Ecto neural progenitor cell (in vitro differentiated cells): ENCODE measurements at places on chromosomes 6 and 20.

DNA sequence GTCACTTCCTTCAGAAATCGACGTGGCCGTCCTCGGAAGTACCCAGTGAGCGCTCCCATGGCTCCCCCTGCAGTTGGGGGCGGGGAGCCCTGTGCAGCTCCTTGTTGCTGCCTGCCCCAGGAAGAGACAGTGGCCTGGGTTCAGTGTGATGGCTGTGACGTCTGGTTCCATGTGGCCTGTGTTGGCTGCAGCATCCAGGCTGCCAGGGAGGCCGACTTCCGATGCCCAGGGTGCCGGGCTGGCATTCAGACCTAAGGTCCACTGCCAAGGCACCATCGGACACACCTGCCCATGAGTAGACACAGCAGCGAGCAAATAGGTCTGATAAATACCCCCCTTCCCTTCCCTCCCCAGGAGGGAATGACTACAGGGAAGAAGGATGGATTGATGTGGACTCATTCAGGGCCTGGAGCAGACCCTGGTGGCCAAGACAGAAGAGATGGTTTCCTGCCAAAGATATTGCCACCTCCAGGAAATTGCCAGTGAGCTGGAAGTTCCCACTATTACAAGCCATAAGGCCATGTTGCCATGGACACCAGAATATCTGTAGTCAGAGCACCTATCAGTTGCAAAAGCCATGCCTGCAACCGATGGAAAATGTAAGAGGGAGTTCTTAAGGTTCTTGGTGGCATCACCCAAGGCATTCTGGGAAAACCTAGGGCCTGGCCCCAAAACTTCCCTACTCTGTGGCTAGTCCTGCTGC is 4.2 kb downstream of the TCF19 start:
- no peak for DNase-seq

GRCh38 chr6:28378644-28379043 is 20.9 kb downstream of the ZSCAN12 start:
- no peak for DNase-seq

DNA sequence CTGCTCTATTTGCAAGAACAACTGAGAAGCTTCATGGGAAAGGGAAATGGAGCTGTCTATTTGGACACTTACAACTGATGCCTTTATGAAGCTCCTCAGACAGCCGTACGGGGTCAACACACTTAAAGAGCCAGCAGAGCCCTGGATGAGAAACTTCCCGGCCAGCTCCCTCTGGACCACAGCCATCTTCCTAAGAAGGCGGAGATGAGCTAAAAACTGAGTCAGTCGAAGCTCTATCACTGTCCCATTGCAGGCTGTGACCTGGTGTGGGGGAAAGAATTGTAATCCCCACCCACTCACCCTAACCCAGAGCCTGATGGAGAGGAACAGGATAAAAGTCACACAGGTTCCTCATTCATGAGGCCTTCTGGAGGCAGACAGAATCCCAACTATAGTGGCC is 360.4 kb upstream of the JARID2 start:
- DNase-seq = no peak

- no peak for DNase-seq
These were observed 7.4 kb downstream of the OSER1 start for GRCh38 chr20:44203161-44203560.

GRCh38 chr6:34259529-34260069 is 10.8 kb upstream of the SMIM29 start:
- no peak for DNase-seq

DNA sequence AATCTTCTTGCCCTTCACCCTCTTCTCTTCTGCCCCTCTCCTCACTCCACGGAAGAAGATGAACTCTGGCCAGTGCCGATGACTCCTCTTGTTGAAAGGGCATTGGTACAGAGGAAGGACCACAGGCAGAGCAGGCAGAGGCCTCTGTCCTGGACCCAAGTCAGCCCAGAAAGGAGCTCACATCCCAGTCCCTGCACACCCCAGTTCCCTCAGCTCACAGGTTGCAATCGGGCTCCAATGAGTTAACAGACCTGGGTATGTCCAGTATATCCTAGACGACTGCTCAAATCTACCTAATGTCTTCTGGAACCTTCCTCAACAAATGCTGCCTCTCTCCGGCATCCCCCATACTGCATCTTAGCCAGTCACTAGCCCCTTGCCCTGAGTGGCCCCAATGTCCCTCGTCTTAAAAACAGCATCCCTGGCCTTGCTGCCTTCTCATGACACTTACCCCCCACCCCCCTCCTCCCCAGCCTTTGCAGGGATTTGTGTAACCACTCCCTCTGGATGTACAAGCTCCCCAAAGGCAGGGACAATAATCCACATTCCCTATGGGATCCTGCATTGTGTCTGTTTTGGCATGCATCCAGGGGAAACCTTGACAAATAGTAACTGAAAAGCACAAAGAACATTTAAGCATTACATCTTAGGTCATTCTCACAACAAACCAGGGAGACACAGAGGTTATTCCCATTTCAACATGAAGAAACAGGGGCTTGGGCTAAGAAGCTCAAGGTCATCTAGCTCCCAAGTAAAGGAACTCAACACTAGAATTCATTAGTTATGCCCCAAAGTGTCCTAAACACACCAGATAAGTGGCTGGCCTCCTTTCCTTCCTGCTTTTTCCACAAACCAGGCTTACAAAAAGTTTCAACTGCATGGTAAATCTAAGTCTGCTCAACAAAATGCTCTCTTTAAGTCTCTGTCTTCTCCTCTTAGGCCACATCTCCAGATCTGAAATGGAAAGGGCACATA is 45.1 kb downstream of the TRERF1 start:
- DNase-seq = no peak

DNA sequence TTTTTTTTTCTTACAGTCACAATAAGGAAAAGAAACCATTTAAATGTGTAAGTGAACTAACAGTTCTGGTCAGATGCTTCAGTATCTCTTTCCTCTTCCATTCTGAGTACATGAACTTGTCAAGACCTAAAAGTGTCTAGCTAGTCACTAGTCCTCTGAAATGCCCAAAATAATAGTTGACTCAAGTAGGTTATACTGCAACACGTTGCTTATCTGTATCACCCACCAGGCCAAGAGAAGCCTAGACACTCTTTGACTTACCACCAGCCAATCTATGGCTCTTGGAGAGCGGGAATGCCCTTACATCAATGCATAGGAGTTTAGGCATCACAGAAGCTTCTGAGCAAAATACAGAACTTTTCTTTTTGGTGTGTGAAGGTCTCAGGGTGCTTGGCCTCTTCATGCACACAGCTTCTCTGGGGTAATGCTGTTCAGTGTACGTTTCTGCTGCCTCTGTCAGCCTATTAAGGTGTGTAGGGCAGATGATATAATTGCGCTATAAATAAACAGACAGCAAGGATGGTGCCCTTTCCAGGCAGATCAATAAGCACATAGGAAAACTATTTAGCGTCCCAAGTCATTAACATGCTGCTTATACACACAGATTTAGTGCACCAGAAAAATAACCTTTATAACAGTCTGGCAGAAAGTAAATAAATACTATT is 7.8 kb upstream of the GFOD1 start:
- no peak for DNase-seq

DNA sequence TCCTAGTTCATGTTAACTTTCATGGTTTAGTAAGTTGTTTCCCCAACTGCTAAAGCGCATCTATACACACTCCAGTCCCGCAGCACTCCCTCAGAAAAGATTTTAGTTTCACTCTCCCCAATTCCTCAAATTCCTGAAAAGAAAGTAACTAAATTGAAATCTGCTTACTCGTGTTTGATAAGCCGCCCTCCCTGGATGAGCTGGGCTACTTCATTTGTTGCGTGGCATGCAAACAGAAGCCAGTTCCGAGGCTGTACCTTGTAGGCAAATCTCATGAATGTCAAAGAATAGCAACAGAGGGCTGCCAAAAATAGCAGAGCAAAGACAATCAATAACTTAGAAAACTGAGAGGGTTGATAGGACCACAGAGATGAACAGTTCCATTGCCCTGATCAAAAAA is 16.9 kb downstream of the MPC1 start:
- no peak for DNase-seq

DNA sequence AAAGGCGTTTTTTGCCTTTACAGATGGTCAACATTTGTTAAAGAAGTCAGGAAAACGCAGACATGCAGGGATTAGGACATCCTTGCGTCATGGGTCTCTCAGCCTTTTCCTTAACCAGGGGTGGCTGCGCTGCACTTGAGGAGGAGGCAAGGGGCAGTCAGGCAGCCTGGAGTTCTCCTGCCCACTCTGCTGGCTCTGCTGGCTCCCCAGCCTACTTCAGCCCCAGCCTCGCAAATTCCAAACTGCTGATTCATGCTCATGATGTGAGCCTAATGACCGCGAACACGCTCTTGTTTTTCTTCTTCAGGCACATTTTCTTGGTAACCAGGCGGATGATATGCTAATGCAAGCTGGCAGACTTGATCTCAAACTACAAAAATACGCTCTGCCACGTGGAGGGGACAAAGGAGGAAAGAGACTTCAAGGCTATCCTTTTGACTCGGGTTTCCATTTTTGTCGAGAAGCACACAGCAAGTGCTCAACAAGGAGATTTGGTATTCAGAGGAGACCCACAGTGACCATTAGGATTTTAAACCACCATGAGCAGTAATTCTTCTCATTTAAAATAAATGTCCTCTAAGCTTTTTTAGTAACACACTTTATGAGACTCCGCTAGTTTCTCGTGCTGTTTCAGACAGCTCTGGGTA is 290.3 kb upstream of the STXBP5 start:
- peak; percentile 63 for DNase-seq

DNA sequence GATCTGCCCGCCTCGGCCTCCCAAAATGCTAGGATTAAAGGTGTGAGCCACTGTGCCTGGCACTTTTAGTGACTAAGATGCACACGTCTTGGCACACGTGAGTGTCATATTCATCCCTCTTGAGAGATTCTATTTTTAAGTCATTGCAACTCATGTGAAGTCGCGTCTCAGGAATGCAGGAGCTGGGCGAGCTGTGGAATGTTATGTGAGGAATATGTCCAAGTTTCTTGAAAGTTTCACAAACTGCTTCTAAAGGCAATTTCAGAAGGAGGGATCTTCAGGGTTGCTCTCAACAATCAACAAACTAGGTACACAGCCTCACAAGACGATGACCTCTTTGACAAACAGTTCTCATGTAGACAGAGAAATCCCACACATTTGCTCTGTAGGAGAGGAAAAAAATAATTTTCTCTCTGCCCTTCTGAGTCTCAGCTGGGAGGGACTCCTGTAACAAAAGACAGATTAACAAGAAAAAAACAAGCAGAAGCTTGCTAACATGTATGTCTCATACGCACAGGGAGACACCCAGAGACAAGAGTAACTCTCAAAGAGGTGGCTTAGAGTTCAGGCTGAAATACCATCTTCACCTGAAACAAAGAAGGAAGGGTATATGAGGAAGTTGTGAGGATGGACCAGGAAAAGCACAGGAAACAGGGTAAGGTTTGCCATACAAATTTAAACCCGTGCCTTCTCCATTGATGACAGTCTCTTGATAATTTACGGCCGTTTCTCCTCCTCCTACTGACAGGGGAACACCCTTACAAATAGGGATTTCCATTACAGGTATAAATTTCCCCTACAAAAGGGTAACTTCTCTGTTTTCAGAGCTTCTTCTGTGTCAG is 45.3 kb upstream of the FAM50B start:
- no peak for DNase-seq

DNA sequence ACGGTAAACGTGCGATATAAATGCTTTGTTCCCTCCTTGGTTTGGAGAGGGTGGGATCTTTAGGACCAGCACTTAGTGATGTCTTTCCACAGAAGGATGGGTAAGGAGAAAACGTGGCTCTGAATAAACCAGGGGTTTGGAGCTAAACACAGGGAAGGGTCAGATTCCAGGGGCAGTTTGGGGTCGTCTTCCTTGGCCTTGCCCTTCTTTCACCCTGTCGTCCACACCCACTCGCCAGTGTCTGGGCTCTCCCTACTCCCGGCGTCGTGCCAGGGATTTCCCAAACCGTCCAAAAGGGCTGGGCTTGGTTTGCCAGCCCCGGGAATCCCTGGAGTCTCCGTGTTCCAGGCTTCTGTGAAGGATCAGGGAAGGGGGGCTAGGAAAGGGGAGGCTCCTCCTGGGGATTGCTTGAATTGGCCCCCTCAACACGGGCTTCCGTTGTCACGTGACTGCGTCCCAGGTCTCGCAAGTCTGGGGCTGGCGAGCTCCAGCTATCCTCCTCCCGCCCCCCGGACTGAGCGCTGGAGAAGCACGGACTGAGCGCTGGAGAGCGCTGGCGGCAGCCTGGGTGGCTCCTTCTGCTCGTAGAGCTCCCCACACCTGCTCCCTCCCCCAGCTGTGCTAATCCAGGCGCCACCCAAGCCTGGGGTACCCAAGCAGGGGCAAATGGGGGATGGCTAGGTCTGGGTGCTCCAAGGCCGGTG is 9.4 kb upstream of the ARMC12 start:
- peak; percentile 78 for DNase-seq

DNA sequence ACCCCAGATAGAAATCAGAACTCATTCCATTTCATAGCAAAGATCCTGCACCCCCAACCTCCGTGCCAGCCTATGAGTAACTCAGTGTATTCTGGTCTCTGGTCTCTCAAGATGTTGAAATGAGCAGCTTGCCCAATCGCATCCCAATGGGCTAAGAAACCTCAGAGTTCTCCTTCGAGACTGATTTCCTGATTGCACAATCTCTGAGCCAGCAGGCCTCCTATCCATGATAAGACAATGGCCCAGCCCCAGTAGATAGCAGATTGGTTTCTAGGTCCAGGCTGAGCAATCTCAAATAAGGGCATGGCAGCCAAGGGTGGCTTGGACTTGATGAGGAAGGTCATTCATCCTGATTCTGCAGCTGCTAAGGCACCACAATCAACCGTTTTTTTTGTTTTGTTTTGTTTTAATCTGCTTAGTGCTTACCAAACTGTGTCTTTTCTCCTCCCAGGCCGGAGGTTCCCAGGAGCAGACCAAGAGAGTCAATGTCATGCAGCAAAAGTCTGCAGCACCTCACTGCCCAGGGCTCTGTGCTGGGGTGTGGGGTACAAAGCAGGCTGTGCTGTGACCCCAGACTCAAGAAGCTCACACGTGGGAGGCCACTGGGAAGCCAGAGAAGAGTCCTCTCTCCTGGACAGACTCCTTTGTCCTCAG is 125.1 kb upstream of the NXT1 start:
- no peak for DNase-seq

GRCh38 chr6:12343122-12343439 is 52.9 kb downstream of the EDN1 start:
- DNase-seq = no peak

- no peak for DNase-seq
These were observed 46.3 kb upstream of the FABP7 start for GRCh38 chr6:122733259-122733658.

- peak; percentile 72 for DNase-seq
These were observed 23.1 kb upstream of the UBE2J1 start for GRCh38 chr6:89375427-89376267.

- DNase-seq = no peak
These were observed 236.4 kb upstream of the TENT5A start for GRCh38 chr6:81988871-81989270.

GRCh38 chr6:144683216-144684070 is 398.3 kb downstream of the UTRN start:
- no peak for DNase-seq

DNA sequence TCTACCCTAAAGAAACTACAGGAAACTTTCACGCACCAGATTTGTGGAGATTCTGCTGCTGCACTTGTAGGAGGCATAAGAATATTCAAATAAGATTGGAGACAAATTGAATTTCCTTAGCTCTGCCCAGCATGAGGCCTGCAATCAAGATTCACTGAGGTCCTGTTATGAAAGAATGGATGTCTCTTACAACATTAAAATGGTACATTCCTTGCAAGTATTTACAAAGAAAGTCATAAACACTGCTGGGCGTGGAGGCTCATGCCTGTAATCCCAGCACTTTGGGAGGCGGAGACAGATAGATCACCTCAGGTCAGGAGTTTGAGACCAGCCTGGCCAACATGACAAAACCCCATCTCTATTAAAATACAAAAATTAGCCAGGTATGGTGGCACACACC is 74.0 kb upstream of the MAP3K4 start:
- DNase-seq = no peak

GRCh38 chr6:22673474-22673873 is 104.1 kb downstream of the HDGFL1 start:
- DNase-seq = no peak
